NCI-H774 (cell line): ENCODE measurements at places on chromosomes 5 and 9.

DNA sequence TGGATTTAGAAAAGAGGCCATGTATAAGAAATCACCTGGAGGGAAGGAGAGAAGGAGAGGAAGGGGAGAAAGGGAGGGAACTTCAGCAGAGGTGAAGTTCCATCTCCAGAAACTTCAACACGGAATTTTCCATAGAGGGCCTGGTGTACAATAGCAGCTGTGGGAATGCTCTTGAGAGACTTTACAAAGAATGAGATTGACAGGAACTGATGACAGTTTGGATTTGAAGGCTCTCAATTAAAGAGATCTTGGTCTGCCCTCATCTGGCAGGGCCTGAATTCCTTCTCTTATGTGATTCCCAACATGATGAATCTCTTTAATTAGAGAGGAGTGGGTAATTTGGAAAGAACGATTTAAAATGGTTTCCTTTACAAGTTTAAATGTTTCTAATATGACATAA, 143.5 kb downstream of the MLLT3 start:
- no peak for DNase-seq

GRCh38 chr9:20884985-20885593, 146.4 kb downstream of the HACD4 start:
- peak; percentile 4 for DNase-seq

DNA sequence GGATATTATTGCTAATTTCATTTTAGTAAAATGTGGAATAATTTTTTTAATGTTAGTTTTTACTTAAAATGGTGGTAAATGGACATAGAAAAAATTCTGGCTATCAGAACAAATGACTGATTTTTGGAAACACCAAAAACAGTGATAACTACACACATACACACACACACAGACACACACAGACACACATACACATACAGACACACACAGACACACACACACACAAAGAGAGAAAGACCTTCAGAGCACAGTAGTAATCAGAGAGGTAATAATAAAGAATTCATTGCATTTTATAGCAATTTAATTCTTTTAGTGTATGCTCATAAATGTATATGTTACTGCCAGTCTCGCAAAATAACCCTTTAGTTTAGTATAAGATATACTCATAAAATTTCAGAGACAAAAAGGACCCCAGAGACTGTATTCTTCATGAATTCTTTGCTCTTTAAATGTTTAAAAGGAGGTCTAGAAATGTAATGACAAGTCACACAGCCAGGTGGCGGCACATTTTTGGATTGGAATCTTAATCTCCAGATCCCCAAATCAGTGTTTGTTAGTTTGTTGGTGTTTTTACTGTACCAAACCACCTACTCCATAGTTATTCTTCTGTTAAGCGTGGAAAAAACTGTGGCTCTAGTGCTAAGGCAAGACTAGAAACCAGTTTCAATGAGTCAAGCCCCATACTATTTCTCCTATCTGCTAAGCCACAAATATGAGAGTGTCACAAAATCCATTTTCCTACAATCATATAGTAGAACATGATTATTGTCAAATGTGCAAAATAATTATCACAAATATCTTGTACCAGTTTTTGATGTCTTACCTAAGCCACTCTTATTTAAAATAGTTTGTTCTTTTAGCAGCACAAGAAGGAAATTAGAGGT, 109.9 kb downstream of the EDIL3 start:
- DNase-seq, result no peak

DNA sequence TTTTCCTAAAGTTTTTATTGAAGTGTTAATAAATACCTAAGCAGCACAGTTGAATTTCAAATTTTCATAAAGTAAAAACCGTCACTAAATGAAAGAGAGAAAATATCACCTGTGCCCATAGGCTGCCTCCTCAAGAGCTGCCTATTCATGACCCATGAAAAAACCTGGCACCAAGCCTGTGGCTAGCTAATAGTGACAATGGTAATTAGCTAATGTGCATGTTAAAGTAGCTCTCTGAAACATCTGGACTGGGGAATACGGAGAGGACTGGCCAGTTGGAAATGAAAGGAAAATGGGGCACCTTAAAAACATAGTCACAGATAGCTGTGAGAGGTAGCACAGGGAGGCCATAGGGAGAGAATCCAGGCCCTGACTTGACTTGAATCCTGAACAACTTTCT, 5.4 kb upstream of the GNE start:
- peak; percentile 81 for DNase-seq

GRCh38 chr5:159422361-159422760, 92.1 kb upstream of the IL12B start:
- no peak for DNase-seq

GRCh38 chr9:126507318-126508109, 106.2 kb upstream of the LMX1B start:
- no peak for DNase-seq

- DNase-seq, result no peak
These were observed 91.5 kb downstream of the ADAMTS2 start for GRCh38 chr5:179253730-179254129.

DNA sequence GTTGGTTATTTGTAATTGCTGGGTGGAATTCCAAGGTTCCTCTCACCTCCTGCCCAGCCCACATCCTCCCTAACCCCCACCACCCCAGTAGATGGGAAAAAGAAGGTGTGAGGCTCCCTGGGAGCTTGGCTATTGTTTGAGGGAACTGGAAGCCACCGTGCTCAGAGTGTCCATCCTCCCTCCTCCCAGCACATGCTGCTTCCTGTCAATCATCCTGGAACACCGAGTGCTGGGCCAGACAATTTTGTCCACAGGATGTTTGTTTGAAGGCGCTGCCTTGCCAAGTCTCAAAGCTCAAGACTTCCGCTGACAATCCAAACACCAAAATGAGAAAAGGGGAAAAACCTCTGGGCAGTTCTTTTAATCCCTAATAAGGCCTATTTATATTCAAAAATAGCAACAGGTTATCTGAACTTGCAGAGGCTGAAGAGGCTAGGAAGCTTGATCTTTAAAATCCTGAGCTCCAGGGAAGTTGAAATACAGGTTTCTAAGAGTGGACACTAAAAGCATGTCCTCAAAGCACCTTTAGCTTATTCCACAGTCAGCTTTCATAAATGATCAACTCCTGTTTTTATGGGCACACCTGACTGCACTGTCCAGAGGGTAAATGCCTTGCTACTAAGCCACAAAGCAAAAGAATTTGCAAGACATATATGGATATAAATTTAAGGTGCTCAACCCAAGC, 286.7 kb downstream of the NFIB start:
- peak; percentile 15 for DNase-seq

DNA sequence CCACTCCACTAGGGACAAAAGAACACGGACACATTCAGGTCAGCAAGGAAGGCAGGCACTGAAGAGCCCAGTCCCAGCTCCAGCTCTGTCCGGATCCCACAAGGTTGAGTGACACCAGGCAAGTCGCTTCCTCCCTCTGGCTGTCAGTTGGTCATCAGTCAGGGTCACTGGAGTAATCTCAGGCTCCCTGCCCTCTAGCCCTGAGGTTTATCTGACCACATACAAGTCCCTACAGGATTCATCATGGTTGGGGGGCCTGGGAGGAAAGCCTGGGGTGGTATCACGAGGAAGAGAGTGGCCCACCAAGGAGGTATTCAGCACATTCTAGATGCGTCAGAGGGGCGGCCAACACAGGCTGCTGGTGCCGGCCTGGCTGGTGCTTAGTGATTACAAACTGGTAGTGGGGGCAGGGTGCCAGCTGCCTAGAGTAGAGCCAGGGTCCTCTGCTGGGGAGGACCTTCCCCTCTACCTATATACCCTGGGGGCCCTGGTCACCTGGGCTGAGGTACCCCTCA, 81.5 kb downstream of the SHB start:
- DNase-seq, result no peak

GRCh38 chr5:110383231-110383630, 343.2 kb downstream of the TMEM232 start:
- DNase-seq, result no peak

DNA sequence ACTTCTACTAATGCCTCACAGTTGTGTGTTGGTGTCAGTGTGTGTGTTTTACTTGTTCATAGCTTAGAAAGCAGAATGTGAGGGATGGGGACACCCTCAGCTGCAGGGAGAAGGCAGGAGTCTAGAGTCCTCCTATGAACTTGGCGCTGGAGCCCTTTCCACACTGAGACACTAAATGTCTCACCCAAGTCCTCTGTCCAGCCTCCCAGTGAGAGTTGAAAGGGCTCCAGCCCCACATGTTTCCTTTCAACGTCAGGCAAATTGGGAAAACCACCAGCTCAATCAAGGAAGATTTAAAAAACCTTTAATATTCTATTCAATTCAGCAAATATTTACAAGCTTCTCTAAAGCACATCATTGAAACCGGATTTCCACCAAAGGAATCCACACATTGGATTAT, 167.6 kb upstream of the MSX2 start:
- DNase-seq, result no peak

DNA sequence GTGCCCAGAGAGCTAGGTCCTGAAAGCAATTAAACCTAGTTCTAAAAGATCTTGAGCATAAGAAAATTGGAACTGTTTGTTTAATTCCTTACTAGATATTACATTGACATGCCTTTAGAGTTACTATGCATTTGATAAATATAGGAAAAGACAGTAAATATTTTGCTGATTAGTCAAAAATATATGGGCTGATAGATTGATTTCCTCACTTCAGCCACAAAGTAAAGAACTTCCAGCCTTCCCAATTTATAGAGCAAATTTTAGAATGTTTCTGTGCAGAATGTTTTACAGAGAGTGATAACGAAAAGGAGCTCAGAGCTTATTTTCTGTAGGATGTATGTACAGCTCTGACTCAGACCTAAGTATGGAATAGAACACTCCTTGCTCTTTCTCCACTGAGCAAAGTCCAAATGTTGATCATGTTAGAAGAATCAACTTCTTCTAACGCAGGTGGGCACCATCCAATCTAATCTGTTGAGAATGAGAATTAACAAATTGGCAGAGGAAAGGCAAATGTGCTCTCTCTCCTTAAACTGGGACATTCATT, 72.9 kb upstream of the PAM start:
- no peak for DNase-seq

DNA sequence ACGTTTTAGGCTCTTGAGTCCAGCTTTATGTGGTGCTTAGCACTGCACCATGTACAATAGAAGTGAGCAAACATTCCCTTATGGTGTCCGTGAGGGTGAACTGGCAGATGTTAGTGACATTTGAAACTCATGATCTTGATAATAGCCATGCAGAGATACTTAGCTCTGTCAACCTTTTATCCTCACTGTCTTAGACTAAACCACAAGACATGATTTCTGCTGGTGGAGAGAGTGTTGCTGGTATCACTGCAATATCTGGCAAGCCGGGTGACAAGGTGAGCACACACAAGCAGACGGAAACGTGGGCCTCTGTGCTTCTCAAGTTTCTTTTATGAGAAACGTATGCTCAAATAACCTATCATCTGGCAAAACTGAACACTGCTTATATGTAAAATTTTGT, 68.4 kb downstream of the CAST start:
- peak; percentile 54 for DNase-seq

GRCh38 chr5:79560771-79561524, 47.0 kb upstream of the HOMER1 start:
- DNase-seq, result no peak

- DNase-seq, result no peak
These were observed 271.5 kb downstream of the ADGRV1 start for GRCh38 chr5:90830058-90830457.
